ENCODE measurements at places on chromosomes 5 and 9. TPM values are rescaled to one million over a fixed set of nuclear protein-coding genes. Genes with fewer than 3 reads are reported as not detected.

PCDHGA8 gene
- 0.26 TPM for total RNA-seq

ENTPD2 gene
- total RNA-seq = not detected

ANGPTL2 gene
- 13.5 TPM for total RNA-seq

PROB1 gene
- total RNA-seq = 6.2 TPM

CCDC127 gene
- 6.2 TPM for total RNA-seq

DNA sequence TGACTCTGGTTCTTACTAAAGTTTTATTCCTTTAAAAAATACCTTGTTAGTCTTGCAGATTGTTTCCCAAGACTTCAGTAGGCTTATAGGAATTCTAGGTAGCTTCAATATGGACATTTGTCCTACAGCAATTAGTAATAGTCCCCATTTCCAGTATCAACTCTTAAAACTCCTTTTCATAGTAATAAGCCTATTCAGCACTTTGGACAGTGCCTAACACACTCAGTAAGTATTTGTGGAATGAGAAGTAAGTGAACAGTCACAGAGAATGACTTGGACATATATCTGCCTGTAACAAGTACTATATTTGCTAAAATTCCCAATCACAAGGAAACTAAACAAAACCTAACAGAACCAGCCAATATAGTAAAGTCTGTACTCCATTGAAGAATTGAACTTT lies 1291.8 kb upstream of the DMAC1 start:
- DNase-seq = no peak

DNA sequence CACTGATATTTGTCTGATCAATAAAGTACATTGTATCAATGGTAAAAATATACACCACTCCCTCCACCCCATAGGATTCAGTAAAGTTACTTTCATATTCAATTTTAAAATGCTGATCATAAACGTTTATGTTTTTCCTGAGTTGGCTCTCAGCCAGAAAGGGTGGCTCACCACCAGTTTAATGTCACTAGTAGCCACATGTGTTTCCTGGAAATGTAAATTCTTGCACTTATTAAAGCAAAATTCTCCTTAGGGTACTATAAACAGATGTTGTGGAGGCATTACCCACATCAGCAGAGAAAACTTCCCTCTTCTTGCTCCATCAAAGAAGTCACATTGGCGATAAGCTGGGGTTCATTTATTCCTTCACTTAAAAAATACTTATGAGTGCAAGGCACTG lies 210.3 kb downstream of the SREK1 start:
- DNase-seq = no peak

DNA sequence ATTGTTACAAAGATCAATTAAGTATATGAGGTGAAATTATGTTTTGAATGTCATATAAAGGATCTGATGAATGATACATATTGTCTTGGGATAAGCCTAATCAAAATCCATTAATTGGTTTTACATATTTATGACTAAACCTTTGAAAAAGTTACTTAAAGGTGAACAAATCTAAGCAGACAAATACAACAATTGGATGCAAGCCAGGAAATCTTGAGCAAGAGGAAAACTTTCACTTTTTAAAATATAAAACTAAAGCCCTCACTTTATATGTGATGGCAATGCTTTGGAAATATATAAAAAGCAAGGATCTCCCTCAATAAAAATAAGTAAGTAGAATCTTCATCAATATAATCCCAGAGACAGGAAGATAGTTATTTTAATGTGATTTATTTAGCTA lies 80.1 kb downstream of the EDIL3 start:
- no peak for DNase-seq

DNA sequence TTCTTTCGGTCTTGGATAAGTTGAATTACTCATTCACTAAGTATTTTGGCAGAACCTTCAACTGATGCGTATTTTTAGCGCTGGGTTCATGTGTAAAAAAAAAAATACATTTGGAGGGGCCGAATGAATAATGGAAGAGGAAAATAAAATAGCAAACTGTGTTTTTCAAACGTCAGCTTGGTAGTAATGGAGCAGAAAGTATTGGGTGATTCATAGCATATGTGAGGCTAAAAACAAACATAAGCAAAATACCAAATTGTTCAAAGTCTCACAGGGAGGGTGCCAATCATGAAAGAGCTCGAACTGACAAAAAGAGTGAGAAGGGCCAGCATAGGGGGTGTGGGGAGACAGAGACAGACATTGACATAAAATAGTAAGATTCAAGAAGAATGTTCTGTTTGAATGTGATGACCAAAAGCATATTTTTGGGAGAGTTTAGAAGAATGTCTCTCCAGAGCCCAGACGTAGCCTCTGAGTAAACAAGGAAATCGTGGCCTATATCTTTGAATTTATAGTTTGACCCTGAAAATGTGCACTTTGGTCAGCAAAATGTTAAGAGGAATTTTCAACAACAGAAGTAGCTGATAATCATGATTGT lies 174.9 kb upstream of the HMHB1 start:
- DNase-seq = peak; percentile 38

- DNase-seq = peak; percentile 77
Observed at GRCh38 chr9:105269593-105269992, 25.1 kb downstream of the SLC44A1 start.

DNA sequence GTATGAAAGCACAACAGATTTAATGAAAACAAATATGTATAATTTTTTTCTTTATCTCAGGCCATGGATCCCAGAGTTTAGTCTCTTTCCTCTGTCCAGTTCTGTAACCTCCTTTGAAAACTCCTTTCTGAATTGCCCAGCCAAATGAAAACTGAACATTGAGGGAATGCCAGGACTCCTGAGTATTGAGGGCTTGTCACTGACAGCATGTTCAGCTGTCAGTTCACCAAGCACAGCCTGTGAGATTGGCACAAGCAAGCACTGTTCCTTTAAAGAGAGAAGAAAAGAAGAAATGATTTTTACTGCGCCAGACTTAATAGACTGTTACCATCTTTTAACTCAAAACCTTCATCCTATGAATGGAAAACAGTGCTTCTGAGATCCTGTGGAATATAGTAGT lies 27.3 kb downstream of the TTC1 start:
- DNase-seq = no peak

GRCh38 chr9:137294091-137294680 lies 7.9 kb downstream of the NRARP start:
- DNase-seq = peak; percentile 46

DNA sequence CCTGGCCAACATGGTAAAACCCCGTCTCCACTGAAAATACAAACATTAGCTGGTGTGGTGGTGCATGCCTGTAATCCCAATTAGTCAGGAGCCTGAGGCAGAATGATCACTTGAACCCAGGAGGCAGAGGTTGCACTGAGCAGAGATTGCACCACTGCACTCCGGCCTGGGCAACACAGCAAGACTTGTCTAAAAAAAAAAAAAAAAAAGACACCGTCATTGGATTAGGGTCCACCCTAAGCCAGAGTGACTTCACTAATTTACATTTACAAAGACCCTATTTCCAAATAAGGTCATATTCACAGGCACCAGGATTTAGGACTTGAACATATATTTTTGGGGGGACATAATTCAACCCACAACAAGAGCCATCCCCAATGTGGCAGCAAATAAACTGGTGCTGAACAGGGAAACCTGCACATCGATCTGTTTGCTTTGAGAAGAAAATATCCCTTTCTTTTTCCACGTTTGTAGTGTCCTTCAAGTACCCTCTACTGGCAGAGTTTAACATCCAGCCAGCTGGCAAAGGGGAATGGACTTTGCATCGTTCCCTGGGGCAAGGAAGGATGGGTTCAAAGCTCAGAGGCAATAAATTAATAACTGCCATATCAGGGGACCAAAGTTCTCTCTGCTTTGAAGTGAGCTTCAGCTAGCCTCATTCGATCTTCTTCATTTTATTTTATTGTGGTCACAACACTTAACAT lies 3.7 kb upstream of the DNAJC25 start:
- no peak for DNase-seq

DNA sequence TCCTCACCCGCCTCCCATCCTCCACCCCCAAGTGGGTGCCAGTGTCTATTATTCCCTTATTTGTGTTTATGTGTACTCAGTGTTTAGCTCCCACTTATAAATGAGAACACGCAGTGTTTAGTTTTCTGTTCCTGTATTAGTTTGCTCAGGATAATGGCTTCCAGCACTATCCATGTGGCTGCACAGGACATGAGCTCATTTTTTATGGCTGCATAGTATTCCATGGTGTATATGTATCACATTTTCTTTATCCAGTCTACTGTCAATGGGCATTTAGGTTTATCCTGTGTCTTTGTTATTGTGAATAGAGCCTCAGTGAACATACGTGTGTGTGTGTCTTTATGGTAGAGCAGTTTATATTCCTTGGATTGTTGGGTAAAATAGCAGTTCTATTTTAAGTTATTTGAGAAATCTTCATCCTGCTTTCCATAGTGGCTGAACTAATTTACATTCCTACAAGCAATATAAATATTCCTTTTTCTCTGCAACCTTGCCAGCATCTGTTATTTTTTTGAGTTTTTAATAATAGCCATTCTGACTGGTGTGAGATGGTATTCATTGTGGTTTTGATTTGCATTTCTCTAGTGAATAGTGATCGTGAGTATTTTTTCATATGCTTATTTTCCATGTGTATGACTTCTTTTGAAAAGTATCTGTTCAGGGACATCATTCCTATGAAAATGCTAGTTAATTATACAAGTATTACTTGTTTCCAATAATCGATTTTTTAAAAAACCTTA lies 164.0 kb upstream of the CCDC152 start:
- DNase-seq = peak; percentile 6

DNA sequence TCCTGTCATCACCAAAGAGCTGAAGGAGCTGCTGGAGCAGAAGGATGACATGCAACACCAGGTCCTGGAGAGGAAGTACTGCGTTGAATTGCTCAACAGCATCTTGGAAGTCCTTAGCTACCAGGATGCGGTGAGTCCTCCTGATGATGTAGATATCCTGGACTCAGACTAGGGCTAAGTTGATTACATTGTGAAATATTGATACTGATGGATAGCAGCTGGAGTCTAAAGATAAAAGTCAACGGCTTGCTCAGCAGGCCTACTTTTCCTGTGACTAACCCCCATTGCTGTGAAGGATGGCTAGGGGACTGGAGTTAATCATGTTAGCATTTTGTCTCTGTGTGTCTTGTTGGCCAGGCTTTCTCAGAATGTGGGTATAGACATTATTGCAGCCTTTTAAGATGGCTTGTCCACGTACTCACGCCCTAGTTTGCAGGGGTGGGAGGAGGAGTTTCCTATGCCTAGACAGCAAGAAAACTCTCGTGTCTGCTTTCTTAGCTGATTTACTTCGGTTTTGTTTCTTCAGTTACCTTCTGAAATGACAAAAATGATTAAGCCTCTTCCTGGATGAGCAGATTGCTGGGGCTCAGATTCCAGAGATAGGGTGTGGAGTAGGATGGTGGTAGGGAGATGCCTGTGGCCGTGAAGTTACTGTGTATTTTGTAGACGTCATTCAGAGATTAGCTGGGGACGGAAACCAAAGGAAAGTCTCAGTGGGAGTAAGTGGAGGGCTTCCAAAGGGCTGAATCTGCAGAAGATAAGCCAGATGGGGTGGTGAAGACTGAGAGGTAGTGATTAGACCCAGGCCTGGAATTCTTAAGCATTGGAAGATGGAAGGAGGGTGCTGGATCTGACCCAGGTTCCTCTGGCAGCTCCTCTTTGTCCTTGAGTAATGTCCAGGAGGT lies 166.3 kb downstream of the DOCK2 start:
- DNase-seq = peak; percentile 89

- DNase-seq = peak; percentile 57
Observed at GRCh38 chr5:137453483-137454080, 45.5 kb downstream of the SPOCK1 start.

DNA sequence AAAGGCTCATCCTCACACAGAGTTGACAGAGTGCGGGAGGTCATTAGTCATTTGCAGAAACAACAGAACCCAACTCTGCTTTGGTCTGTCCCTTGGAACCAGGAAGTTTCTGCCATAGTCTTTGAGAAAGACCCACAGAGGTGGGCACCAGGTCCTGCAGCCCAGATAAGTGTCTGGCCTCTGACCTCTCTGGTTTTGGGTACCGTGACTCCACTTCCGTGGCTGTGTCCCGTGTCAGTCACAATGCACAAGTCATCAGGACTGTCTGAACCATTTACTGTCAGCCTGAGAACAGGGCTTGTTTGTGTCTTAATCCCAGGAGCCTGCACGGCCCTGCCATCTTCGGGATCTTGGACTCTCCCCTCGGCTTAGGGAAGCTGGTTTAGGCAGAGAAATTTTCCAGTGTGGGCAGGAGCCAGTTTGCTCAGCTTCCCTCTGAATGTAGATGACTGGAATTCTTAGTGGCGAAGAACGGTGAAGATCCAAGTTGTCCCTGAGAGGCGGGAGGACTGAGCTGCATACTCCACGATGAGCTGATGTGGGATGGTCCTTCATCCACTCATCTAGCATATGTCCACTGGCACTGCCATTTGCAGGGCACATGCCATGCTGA lies 11.9 kb downstream of the GSN start:
- no peak for DNase-seq

GRCh38 chr9:134634667-134635230 lies 6.9 kb upstream of the COL5A1 start:
- DNase-seq = no peak

- no peak for DNase-seq
Observed at GRCh38 chr5:150166037-150166649, 435 bp upstream of the CDX1 start.

GRCh38 chr5:179607160-179607931 lies 16.1 kb downstream of the HNRNPH1 start:
- DNase-seq = no peak

DNA sequence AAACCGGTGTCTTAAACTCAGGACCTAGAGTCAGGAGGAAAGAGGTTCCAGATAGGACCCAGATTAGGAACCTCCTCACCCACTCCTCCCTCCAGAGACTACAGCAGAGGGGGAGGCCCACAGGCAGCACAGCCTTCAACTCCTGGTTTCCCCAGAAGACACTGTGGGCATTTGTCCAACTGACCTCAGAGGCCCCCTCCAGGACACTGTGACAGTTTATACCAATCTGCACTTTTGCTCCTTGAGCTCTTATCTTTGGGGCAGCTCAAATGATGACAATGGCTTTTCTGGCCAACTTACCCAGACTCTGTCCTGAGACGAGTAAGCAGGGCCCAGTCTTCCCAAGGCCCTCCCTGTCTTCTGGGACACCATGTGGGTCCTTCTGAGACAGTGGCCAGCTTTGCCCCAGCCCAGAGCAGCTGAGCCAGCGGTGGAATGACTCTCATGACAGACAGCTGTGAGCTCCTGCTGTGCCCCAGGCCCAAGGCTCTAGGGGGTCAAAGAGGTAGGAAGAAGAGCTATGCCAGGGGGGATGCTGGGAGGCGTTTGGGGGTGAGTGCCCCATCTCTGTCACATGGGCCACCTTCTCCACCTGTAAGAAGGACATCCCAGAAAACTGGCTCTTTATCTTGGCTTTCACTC lies 14.3 kb downstream of the OR2V2 start:
- no peak for DNase-seq

DNA sequence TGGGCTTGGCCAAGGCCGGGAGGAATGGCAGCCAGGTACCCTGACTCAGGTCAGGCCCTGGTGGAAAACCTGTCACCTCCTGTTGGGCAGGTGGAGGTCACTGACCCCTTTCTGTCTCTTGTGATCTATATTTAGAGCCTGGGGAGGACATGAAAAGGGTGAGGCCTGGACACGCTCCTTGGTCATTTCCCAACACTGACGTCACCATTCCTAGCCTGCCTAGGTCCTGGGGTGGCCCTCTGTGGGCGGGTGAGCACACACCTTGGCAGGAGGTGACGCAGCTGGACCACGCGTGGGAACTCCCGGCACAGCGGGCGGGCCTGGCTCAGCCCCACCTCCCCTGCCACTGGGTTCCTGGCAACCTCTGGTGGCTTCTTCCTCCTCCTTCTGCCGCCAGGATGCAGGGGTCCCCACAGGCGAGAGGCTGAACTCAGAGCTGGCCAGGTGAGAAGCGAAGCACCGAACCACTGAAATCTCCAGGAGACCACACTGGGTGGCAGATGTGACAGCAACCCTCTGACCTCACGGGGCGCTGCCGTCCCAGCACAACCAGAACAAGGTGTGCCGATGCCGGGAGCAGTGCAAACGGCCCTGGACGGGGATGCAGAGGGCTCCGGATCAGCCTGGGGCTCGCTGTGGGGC lies 6.4 kb upstream of the RALGDS start:
- DNase-seq = no peak
